ENCODE measurements at places on chromosomes 5 and 9. TPM values are rescaled to one million over a fixed set of nuclear protein-coding genes. Genes with fewer than 3 reads are reported as not detected.

Gene TOPORS
- 21.4 TPM for polyA plus RNA-seq

Gene AIF1L
- polyA plus RNA-seq = not detected

Gene WDR38
- not detected for polyA plus RNA-seq

Gene CCNI2
- polyA plus RNA-seq = 0.51 TPM

Gene CDC20B
- not detected for polyA plus RNA-seq

Gene DPYSL3
- not detected for polyA plus RNA-seq

Gene ARID3C
- not detected for polyA plus RNA-seq

Gene LHX2
- polyA plus RNA-seq = not detected

Gene NUDT2
- 19.0 TPM for polyA plus RNA-seq

Gene PCDHGC3
- polyA plus RNA-seq = 3.9 TPM

Gene MEIKIN
- not detected for polyA plus RNA-seq

Gene PCDHA10
- polyA plus RNA-seq = not detected

Gene MEGF10
- not detected for polyA plus RNA-seq

Gene GABRA6
- polyA plus RNA-seq = not detected

Gene FOXD1
- polyA plus RNA-seq = not detected

Gene CAMLG
- polyA plus RNA-seq = 37.0 TPM

Gene CCNJL
- not detected for polyA plus RNA-seq

Gene CCDC171
- 0.18 TPM for polyA plus RNA-seq

Gene OR2S2
- not detected for polyA plus RNA-seq

Gene CEL
- not detected for polyA plus RNA-seq

Gene FBP2
- not detected for polyA plus RNA-seq

Gene ORM1
- not detected for polyA plus RNA-seq

Gene PDGFRB
- polyA plus RNA-seq = 0.45 TPM

Gene OLFM1
- polyA plus RNA-seq = 0.20 TPM

Gene OR5C1
- not detected for polyA plus RNA-seq

Gene SLC6A19
- not detected for polyA plus RNA-seq

Gene TMEFF1
- polyA plus RNA-seq = not detected

Gene BARHL1
- not detected for polyA plus RNA-seq

Gene PITX1
- 0.38 TPM for polyA plus RNA-seq

Gene LMX1B
- polyA plus RNA-seq = not detected

Gene CCDC152
- 1.2 TPM for polyA plus RNA-seq

Gene ADCY2
- not detected for polyA plus RNA-seq

Gene PIP5K1B
- 5.0 TPM for polyA plus RNA-seq

Gene C9orf43
- polyA plus RNA-seq = not detected

Gene RNF183
- polyA plus RNA-seq = not detected

Gene CDK9
- 65.3 TPM for polyA plus RNA-seq

Gene GKAP1
- 8.6 TPM for polyA plus RNA-seq

Gene ADAMTSL2
- not detected for polyA plus RNA-seq

Gene PHYHD1
- polyA plus RNA-seq = 1.0 TPM

Gene RNF44
- 6.0 TPM for polyA plus RNA-seq

Gene ANKRD18A
- not detected for polyA plus RNA-seq

Gene ADGRV1
- not detected for polyA plus RNA-seq

Gene PRRT1B
- not detected for polyA plus RNA-seq

Gene AGXT2
- polyA plus RNA-seq = not detected

Gene UNC5A
- not detected for polyA plus RNA-seq

Gene PLPP7
- 1.7 TPM for polyA plus RNA-seq

Gene CD180
- 99.1 TPM for polyA plus RNA-seq

Gene SAXO1
- polyA plus RNA-seq = not detected

Gene IRX2
- polyA plus RNA-seq = not detected

Gene NACC2
- polyA plus RNA-seq = 0.78 TPM

Gene FAM120A
- 14.5 TPM for polyA plus RNA-seq
